ENCODE measurements at places on chromosomes 7 and 10.

DNA sequence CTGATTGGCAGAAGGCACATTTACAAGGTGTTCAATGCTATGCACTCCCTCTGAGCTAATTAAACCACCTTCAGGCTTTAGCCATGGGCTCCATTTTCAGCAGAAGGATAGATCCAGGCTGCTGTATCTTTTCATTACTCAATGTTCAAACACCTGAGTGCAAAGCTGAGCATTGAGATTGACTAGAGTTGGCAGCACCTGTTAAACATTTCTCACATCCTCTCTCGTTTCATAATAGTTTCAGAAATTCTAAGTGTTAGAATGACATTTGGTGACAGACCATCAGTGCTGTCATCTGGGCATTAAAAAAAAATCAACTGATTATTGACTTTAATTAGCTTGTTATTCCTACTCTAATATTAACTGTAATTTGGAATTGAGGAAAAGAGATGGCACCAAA is 187.1 kb upstream of the SEMA3E start:
- DNase-seq, result no peak

- DNase-seq, result no peak
These were observed 261.7 kb upstream of the PRKCQ start for GRCh38 chr10:6841761-6842160.

GRCh38 chr7:150951181-150951520 is 27.0 kb downstream of the KCNH2 start:
- DNase-seq, result no peak

GRCh38 chr10:88347022-88347421 is 236.1 kb downstream of the RNLS start:
- DNase-seq, result no peak

DNA sequence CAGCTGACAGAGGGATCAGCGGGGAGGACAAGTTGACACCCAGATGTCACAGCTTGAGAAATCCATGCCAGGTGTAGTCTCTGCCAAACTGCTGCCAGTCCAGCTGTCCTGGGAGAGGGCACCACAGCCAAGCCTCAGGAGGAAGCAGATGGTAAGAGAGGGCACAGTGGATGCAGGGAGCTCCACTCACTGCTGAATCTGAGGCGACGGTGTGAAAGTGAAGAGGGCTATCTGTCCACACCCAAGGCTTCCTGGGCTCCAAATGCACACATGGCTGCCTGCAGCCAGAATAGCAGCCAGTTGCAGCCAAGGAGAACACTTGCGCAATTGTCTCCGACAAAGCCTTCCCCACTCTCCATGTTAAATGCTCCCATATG is 502.4 kb downstream of the GRID1 start:
- DNase-seq, result no peak

GRCh38 chr7:6226194-6226799 is 46.1 kb downstream of the CYTH3 start:
- peak; percentile 35 for DNase-seq

GRCh38 chr7:157768198-157768597 is 431.4 kb downstream of the DNAJB6 start:
- DNase-seq, result no peak

DNA sequence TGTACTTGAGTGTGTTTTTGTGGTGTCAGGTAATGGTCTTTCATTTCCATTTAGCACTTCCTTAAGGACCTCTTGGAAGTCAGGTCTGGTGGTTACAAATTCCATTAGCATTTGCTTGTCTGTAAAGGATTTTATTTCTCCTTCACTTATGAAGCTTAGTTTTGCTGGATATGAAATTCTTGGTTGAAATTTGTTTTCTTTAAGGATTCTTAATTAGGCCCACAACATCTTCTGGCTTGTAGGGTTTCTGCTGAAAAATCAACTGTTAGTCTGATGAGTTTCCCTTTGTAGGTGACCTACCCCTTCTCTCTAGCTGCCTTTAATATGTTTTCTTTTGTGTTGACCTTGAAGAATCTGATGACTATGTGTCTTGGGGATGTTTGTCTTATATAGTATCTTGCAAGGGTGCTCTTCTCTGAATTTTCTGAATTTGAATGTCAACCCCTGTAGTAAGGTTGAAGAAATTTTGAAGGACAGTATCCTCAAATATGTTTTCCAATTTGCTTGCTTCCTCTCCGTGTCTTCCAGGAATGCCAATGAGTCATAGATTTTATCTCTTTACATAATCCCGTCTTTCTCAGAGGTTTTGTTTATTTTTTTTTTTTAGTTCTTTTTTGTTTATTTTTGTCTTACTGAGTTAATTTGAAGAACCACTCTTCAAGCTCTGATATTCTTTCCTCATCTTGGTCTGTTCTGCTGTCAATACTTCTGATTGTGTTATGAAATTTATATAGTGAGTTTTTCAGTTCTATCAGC is 70.2 kb downstream of the SLC39A12 start:
- DNase-seq, result no peak

GRCh38 chr10:132570771-132571649 is 33.4 kb downstream of the INPP5A start:
- DNase-seq, result no peak

DNA sequence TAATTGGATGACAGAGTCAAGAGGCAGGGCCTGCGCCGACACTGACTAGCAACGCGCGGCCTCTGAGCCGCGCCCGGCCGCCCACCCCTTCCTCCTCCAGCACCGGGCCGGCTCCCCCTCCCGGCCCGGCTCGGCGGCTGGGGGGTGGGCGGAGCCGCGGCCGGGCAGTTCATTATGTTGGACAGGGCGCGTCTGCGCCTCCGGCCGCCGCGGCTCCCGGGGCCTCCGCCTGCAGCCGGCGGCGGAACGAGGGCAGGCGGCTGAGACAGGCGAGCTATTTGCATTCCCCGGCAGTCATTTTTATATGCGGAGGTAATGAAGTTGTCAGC is 106.7 kb downstream of the SNX10 start:
- DNase-seq, result peak; percentile 99

GRCh38 chr10:119283818-119284217 is 76.4 kb downstream of the GRK5 start:
- DNase-seq, result no peak

DNA sequence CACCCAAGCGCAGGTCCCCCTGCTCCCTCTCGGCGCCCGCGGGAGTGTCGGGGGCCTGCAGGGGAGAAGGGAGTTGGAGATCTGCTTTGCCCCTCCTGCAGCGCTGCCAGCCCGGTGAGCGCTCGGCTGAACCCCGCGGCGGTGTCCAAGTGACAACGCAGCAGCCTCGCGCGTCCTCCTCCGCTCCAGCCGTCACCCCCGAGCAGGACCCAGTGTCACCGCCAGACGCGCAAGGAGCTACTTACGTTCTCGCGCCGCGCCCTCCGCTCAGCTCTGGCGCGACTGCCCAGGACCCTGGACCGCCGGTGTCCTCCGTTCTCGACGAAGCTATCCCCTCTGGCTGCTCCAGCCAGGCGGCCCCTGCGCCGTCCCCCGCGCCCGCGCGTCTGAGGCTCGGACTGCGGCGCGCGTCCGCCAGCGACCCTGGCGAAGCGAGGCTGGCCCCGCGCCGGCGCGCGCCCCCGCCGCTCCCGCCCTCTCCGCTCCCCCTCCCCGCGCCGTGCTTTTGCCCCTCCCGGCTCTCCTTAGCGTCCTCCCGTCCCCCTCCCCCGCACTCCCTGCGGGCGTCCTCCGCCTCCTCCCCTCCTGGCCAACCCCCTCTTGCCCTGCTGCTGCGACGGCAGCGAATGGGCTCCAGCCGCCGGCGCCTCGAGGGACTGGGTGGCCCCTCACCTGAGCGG is at the start of gene NRCAM:
TSS of gene NRCAM (minus strand) at position 439 of the 680 bp plus-strand sequence. CDS start 216,372 bp downstream, outside the sequence.
- peak; percentile 88 for DNase-seq

- peak; percentile 33 for DNase-seq
These were observed 89.0 kb downstream of the UNCX start for GRCh38 chr7:1321411-1322239.

GRCh38 chr10:99605351-99605750 is 14.9 kb downstream of the SLC25A28 start:
- no peak for DNase-seq

DNA sequence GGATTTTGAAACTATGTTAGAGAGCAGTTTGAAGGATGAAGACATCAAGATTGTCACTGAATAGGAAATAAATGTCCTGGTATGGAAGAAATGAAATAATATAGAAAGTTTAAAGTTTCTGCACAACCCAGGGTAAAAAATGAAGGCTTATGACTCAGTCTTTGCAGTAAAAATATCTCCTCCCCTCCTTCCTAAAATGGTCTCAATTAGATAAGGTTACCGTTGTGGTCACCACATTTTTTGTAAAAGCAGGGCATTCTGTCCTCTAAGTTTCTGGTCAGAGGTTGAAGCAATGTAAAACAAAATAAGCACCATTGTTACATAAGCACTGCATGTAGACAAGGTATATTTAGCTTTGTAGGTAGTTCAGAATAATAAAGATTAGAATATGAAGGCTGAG is 403.5 kb downstream of the SUGCT start:
- DNase-seq, result no peak

DNA sequence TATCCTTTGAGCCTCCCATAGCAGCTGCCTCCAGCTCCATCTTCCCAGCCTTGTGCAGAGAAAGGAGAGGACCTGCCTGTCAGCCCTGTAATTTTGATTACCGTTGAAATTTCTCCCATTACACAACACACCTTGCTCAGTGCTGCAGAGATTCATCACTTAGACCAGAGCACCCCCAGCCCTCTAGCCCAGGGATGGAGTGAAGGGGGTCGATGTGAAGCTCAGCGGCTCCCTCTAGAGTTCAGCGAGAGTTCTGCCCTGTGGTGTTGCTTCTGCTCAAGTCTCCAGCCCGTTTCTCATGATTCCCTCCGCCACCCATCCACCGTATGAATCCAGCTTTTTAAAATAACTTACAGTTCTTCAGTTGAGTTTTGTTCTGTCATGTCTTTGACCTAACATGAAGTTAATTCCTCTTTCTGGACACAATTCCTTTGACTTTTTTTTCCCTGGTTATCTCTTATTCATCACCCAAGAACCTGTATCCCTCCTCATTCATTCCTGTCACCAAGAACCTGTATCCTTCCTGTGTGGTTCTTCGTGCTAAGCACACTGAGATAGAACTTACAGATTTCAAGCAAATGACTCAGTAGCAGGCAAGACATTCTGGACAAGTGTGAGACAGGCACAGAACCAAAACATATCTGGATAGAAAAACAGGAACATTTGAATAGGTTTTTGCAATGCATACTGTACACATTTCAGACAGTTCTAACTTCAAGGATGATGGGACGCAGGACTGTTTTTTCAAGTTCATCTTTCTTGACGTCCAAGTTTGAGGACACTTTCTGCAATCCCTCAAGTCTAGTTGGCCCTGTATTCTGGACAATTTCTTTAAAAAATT is 35.0 kb upstream of the ZNF32 start:
- no peak for DNase-seq

DNA sequence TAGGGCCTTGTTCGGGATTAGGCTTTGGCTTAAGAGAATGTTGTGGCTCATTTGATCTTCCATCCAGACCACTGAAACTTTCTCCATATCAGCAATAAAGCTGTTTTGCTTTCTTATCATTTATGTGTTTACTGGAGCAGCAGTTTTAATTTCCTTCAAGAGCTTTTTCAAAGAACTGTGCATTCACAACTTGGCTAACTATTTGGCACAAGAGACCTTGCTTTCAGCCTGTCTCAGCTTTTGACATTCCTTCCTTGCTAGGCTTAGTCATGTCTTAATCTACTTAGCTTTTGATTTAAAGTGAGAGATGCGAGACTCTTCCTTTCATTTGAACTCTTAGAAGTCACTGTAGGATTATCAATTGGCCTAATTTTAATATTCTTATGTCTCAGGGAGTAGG is 19.1 kb upstream of the AKR1B1 start:
- DNase-seq, result no peak

- DNase-seq, result no peak
These were observed 244.9 kb downstream of the SKAP2 start for GRCh38 chr7:26619348-26619984.

GRCh38 chr10:88038268-88038667 is 174.8 kb downstream of the PTEN start:
- DNase-seq, result no peak

DNA sequence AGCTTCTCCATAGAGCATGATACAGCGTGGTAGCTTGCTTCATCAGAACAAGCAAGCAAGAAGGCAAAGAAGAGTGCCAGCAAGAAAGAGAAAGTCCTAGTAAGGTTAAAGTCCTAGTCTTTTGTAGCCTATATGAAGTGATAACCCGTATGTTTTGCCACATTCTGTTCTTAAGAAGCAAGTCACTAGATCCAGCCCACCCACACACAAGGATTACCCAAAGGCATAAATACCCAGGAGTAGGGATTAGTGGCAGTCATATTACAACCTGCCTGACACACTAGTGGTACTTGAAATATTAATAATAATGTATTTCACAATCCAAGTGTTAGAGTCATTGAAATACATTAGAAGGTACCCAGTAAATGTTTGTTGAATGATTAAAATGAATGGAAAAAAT is 285.5 kb downstream of the HPSE2 start:
- DNase-seq, result no peak

DNA sequence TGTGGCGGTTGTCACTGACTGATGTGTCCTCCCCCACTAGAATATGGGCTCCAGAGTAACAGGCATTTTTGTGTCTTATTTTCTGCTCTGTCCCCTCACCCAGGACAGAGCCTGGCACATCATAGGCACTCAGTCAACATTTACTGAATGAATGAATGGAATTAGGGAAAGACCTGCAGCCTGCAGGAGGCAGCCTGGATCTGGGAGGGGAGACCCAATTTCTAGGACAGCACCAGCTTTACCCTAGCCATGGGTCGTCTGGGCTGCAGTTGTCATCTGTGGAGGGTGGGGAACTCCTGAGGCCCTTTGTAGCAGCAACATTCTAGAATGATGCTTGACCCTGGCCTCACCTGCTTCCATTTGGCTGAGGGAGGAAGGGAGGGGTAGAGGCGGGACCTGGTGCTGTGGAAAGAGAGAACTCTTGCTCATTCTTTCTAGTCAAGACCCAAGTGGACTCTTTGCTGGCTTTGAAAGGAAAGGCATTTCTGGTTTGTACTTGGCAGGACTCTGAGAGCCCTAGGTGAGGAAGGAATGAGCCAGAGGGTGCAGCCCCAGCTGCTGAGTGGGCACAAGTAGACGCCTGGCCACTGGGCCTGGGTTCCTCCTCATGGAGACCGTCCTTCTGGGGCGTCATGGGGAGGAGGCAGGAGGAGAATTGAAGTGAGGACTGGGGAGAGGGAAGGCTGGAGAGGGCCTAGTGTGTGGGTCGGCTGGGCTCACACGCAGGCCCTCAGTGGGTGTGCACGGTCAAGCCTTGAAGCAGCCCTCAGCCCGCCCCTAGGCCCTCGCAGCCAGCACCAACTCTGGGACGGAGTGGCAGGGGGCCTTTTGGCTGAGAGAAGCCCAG is 8.9 kb downstream of the FGF8 start:
- no peak for DNase-seq

DNA sequence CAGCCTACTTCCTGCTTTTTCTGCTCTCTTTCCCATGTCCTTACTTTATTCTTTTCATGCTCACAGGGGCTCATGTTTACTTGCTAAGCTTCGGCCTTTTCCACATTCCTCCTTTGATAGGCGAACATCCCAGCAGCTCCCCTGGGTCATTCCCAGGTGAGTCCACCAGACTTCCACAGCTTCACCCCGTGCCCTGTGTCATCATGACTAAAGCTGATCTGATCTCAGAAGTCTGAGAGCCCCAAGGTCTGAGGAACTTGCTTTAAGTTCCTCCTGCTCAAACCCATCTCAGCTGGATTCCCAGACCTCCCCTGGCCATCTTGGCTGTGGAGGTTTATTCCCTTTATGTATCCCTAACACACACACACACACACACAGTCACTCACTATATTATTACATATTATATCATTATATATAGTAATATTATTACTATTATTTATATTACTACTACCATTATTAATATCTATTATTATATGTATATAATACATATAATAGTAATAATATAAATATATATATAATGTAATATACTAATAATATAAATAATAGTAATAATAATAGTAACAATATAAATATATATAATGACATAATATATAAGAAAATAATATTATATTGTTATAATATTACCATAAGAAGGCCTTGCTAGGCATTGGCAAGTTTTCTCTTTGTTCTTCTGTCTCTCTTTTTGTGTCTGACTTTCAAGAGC is 295.9 kb downstream of the PTEN start:
- no peak for DNase-seq
